ENCODE measurements at places on chromosomes 2 and 18. TPM values are rescaled to one million over a fixed set of nuclear protein-coding genes. Genes with fewer than 3 reads are reported as not detected.

DNA sequence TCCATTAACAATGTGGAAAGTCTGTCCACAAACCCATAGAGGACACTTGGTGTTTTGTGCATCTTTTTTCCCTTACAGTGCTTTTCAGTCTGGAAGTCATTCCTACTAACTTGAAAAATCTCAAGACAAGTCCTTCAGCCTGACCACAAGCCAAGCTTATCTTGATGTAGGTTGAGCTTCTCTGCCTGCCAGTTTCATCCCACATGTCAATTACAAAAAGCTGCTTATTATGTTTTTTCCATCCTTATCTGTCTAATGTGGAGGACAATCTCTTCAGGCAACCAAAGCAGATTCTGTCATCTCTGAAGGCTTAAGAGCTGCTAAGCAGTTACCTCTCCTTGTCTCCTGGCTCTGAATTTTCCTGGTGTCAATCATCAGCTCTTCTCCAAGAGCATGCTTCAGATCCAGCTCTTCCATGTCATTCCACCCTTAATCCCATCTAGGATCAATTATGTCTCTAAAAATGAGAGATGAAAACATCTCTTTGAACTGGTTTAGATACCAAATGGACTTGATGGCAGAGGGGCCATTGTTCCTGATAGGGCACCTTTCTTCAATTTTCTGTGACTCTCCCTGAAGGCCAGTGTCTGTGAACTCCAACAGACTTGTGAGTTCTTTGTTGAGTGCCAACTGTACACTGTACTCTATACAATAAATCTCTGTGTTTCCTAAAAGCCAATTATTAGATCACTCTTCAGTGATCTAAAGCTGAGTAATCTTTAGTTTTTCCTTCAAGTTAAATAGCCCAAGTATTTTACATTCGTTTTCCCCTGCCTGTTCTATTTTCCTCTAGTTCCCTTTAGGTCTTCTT, 208.6 kb downstream of the RBM43 start:
- no peak for DNase-seq

DNA sequence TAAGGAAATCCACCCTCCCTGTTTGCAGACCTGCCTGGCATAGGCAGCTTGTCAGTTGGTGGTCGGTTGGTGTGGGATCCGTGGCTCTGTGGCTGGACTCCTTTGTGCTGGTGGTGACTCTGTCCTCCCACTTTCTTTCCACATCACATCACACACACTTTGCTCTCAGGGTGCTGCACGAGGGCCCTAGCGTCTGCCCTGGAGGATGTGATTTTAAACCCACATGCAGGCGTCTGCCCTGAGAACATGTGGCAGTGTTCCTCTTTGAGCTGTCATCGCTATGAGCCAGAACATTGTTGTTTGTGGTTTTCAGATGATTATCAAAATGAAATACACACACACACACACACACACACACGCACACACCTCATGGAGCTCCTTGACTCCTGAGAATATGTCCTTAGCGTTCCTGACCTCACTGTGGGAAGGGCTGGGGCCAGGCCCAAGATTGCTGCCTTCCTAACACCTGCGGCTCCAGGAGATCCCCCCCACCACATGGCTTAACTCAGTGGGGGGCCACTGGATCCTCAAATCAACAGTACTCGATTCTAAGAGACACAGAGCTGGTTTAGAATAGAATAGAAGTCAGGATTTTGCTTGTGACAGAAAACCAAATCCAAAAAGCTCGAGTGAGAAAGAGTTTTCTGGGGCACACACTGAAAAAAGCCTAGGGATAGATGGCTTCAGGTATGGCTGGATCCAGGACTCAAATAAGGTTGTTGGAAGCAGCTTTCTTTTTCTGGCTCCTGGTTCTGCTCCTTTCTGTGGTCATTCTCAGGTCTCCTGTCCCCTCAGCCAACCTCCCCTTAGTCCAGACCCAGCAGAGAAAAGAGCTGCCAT, 54.8 kb downstream of the RTP5 start:
- DNase-seq, result no peak

DNA sequence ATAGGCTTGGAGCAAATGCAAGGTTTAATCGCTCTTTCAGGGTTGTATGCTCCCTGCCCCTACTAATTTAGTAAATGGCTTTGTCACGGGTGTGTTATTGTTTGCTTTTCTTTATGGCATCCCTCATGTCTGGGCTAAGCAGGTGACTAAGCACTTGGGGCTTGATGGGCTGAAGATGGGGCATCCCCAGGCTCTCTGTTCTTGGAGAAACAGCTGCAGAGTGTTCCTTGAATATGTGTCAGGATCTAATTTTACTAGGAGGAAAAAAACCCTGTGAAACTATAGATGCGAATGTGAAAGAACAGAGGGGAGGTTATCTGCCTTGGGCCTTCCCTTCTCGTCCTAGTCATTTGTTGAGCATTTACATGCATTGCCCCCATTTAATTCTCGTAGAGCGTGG, 94.7 kb upstream of the TAF1B start:
- no peak for DNase-seq

- DNase-seq, result peak; percentile 6
Measured at GRCh38 chr2:228731517-228731916, 539.6 kb downstream of the PID1 start.

- no peak for DNase-seq
Measured at GRCh38 chr2:207288628-207289027, 122.9 kb upstream of the KLF7 start.

DNA sequence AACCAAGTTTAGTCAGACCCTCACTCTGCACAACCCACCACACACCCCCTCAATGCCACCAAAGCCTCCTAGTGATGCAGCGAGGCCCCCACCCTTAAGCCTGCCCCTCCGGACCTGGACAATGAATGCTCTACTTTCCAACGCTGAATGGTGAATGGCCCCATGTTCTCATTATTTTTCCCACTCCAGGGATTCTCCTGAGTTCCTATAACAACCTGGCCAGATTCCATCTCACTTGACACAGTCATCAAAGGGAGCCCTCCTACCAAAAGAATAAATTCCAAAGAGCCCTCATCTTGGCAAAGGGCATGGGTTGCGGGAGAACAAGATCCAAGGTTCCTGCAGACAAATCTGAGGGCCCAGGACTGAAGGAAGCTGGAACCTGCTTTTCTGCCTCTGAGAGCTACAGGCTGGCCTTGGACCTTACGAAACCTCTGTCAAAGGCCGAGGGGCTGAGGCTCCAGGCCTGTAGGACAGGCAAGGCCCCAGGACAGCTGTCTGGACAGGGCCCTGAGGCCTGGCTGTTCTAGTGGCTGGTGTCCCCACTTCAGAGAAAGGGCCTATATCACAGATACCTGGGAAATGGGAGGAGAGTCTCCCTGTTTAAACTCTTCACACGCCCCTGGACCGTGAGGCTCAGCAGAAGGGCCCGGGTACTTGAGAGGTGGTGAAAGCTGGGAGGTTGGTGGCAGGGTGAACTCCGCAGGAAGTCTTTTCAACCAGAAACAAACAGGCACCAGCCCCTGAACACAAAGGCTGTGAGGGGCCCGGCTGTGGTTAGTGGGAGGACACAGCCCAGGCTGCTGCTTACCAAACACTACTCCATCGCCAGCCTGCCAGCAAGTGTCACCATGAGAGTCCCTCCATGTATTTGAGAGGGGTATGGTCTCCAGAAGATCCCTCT, 27.3 kb downstream of the SFXN5 start:
- no peak for DNase-seq

GRCh38 chr2:238449909-238450417, 23.2 kb downstream of the ASB1 start:
- DNase-seq, result no peak

DNA sequence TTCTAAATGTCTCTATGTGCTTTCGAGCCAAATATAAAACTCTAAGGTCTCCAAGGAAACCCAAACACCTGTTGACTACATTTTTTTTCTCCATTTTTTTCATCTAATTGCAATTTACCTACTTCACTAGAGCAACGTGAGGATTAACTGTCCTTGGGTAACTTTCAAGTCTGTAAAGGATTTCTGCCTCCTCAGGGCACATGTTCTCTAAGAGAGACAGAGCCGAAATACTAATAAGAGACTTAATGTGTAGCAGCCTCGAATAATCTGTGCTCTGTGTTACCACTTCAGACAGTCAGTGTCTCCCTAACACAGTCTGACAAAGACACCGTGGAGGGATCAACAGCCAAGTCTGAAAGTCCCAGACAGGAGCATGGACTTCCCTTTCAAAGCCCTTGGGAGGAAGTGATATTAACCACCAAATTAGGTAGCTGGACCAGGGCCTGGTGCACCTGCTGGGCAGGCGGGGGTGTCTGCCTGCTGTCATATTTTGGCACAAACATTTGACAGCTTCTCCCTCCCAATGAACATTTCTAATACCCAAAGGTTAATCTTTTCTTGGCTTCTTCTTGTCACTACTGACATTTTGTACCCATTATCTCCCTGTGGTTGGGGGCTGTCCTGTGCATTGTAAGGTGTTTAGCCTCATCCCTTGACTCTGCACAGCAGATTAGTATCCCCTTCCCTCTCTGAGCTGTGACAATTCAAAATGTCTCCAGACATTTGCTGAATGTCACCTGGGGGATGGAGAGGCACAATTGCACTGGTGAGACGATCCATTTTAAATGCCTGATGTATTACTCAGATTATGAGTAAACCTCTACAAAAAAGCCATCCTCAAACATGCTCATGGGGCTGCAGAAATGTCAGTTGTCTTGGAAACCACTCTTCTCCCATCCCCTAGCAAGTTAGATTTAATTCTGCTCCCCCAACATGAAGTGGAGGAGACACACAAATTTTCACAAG, 45.7 kb upstream of the LYPD1 start:
- no peak for DNase-seq

GRCh38 chr2:225025917-225026571, 16.2 kb downstream of the DOCK10 start:
- DNase-seq, result no peak

The PDCD1 gene
- total RNA-seq, result 0.92 TPM

The CPO gene
- not detected for total RNA-seq
